Uterus (tissue), 4 donors: ENCODE measurements at places on chromosomes 2 and 18.

- DNase-seq, result no peak
These were observed 1.7 kb downstream of the METTL4 start for GRCh38 chr18:2569338-2570207.

- no peak for DNase-seq
These were observed 239.5 kb downstream of the CNTNAP5 start for GRCh38 chr2:124264551-124265091.

DNA sequence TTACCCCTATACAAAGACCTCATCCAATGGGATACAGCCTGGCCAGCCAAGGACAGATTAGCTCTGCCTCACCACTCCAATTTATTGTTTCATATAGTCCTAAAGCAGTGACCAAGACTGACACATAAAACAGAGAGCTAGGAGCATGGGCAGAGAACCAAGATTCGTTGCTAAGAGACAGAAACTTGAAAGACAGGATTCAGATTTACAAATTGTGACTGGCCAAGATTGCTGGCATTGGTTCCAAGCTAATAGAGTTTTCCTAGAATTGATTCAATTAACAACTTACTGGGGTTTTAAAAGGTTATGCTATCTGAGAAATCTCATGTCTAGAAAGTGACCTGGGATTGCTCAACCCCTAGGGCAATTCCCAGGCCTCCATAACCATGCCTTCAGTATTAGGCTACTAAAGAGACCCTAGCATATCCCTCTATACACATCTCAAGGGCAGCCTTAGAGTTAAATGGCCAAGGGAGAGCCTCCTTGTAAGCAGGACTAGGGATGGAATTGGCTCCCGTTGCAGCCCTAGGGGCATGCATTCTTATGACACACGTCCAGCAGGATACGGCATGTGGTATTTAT is 75.6 kb downstream of the ICOS start:
- no peak for DNase-seq

- no peak for DNase-seq
These were observed 380.5 kb downstream of the ERBB4 start for GRCh38 chr2:212158081-212158480.

DNA sequence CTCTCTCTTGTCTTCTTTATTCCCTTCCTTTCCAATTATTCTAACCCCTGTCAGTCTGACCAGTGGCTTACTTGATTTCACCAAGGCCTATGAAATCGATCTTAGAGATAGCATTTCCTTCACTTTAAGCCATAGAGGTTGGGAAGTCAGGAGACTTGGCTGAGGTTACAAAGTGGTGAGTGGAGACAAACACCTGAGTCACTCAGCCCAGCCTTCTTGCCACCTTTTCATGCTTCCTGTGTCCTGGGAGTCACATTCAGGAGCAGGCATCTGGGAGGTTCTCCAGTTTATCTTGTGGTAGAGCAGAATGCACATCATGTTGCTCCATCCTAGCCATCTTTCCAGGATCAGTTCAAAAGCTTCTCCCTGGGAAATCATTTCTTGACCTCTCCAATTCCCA is 59.1 kb downstream of the VSNL1 start:
- no peak for DNase-seq

DNA sequence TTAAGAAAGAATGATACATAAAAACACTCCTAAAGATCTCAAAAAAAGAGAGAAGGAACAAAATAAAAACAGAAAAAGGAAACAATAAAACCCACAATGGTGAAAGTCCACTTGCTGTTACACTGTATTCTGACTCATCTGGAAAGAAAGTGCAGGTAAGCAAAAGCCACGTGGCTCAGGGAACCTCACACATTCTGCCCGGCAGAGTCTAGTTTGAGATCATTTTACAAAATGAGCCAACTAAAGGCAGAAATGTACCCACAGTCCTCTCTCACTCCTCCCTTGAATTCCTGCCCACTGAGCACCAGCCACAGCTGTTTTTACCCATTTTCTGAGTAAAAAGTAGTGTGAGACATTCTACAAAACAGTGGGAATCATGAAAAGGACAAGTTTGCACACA is 10.0 kb downstream of the KCNH7 start:
- no peak for DNase-seq

DNA sequence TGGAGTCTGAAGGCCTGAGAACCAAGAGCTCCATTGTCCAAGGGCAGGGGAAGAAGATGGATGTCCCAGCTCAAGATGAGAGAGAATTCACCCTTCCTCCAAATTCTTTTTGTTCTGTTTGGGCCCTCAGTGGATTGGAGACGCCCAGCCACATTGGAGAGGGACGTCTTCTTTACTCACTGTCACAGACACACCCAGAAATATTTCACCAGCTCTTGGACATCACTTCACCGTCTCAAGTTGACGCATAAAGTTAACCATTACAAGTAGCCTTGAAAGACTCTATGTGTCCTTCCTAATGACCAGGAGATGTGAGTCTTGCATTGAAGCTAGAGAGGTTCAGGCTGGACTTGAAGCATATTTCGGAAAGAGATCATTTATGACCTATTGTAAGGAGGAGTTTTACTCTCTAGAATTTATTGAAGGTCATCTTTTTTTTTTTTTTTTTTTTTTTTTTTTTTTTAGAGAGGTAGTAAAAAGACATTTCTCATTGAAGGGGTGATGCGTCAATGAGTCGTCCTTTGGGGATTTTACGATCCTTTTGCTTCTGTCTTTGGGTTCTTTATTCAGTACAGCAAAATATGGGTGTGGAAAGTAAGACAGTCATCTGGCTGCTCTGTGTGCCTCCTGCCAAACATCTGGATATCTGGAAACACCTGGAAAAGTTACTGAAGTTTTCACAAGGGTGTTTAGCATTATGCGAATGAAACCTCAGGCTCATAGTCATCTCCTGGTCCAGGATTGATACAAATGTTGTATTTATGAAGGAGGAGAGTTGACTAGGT is 118.1 kb downstream of the PRPF40A start:
- DNase-seq, result no peak

DNA sequence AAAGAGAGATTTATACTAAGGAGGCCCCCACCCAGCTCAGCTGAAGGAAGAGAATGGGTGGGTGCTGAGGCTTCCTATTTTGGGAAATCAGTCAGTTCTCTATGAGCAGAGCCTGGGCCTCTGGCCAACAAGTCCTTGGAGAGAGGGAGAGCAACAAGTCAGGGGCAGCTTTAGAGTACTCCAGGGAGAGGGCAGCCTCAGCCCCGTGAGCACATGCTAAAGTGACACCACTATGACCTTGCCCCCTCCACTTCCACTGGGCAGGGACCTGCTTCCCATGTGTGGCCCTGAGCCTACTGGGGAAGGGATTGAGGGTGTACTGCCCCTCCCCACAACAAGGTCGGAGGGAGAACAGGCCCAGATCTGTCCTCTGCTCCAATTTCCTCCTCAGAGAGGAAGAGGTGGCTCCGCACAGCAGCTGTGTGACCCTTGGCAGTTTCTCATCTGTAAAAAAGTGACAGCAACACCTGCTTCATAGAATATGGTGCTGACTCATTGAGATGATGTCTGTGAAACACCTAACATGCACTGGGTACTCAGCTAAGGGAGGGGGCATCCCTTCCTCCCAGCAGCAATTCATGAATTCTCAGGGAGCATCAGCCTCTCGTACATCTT is 72.9 kb downstream of the CLHC1 start:
- no peak for DNase-seq

DNA sequence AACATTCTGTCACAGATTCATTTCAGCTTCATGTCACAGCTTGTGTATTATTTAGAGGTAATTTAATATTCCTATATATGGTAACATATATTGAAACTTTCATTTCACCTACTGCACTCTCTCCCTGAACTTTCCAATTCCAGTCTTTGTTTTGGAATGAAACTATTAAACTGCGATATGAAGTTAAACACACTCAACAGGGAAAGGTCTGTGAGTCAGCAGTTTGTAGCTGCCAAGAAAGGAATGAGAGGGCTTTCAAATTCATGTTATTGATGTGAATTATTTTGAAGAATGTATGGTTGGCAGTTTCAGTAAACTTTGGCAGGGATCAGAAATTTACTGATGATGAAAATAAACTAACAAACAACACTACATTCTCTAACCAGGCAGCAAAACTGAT is 148.3 kb downstream of the HNMT start:
- no peak for DNase-seq

DNA sequence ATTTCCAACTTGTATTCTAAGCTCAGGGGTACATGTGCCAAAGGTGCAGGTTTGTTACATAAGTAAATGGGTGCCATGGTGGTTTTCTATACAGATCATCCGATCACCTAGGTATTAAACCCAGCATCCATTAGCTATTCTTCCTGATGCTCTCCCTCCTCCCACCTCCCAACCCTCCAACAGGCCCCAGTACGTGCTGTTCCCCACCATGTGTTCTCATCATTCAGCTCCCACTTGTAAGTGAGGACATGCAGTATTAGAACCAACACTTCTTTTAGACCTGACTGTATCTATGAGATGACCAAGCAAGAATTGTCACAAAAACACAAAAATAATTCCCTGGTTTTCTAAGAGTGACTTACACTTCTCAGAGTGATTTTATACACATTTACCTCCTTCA is 83.0 kb downstream of the VIT start:
- no peak for DNase-seq

DNA sequence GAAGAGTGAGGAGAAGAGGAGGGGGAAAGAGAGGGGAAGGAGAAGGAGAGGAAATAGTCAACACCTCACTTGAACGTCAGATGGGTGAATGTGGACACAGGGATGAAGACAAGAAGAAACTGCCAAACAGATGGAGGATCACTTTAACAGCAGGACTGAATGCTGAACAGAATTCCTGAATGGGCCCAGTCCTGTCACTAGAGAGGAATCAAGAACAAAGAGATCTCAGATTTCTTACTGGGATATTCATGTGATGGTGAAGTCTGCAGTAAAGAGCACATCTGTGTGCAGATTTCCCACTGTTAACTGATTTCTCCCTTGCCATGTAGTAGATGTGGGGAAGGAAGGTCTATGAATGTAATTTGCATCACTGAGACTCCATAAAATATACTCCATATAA is 135.4 kb downstream of the L3MBTL4 start:
- DNase-seq, result no peak

DNA sequence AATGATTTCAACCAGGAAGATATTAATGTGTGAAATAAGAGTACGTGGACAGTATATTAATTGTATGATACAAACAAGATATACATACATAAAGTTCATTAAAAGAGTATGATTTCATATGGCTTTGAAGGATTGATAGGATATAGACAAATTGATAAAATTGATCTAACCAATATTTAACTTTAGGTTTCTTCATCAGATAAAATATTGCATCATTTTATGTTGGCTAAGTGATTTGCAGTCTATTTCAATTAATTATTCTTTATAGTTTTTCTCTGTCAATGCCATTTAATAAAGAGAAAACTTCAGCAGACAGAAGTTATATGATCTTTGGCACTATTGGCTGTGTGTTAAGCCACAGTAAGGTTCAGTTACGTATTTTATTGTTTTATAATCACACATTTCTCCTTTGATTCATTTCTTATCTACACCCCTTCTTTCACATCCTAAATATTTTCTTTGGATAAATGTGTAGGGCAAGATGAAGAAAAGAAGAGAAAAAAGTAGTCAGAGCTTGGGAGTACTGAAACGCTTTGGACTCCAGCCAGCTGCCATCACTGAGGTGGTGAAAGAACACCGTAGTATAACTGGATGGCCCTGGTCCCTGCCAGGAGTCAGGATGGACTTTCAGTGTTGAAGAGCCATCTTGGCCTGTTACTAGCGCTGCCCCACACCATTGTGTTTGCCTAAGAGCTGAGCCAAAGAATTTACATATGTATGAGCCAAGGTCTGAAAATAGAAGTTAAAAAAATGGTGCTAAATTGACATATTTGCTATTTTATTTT is 9.8 kb upstream of the CPS1 start:
- DNase-seq, result no peak
